ENCODE measurements at places on chromosomes 11 and 22.

DNA sequence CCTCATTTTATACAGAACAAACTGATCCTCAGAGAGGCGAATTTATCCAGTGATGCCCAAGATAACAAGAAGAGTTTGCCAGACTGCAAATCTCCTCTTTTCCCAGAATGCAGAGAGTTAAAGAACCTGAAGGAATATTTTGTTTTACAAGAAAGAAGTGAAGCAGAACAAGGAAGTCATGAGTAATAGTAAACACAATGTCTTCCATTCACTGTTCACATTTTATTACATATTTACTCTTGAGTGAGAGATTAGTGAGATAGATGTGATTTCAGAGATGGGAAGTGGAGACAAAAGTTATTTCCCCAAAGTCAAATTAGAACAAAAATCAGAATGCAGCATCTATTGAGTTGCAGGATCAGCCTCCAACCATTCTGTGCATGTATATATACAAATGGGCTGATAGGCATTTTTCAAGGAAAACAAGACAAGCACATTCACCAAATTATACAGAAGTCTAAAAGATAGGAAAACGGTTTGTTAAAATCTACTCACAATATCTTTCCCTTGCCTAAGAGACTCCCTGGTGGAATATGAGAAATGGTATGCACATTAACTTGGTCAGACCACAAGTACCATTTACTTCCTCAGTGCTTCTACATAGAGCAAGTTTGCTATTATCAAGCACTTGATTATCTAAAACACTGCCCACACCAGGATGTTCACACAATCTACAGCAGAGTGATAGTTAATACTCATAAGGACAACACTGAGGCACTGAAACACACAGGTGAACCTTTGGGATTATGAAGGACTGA, 12.0 kb downstream of the GUCY1A2 start:
- no peak for DNase-seq

DNA sequence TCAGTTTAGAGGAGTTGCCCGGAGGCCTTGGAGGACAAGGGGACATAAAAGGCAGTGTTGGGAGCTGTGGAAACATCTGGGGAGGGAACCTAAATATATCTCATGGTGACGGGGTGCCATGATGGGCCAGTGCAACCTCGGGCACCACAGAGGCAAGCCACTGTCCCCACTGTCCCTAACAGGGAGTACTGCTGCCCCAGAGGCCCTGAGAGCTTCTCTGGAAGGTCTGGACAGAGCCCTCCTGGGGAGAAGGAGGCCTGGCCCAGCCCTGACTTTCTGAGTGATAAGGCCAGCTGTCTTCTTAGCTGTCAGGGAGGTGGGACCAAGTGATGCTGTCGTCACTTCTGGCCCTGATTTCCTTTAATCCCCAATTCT, 5.5 kb upstream of the P2RY6 start:
- no peak for DNase-seq

GRCh38 chr11:114209904-114210303, 86.3 kb upstream of the NNMT start:
- no peak for DNase-seq

GRCh38 chr11:133081020-133081419, 451.3 kb downstream of the OPCML start:
- DNase-seq, result no peak

- no peak for DNase-seq
Measured at GRCh38 chr11:2587132-2587930, 112.5 kb downstream of the KCNQ1OT1 start.

DNA sequence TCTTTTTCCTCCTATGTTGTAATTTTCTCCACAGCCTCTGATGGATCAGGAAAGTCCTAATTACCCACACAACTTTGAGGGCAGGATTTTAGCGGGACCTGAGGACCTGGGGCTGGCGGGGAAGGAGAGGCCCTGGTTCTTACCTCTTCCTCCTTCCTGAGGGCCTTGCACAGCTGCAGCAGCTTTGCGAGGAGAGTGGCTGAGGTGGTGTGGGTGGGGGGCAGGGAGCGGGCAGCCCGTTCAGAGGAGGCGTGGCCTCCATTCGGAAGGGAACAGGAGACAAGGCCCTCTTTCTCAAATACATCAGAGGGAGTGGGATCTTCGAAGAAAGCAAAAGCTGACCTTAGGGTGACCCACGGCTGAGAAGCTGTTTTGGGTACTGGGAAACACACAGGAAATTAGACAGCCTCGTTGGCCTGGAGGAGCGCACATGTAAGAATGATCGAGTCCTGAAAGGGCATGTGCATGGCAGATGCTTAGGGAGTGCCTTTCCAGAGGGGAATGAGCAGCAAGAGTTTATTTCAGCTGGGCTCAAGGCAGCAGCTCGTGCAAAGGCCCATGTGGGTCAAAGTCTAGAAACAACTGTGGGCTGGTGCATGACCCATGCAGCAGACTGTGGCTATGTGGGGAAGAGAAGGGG, 76.6 kb upstream of the NARS2 start:
- DNase-seq, result no peak

DNA sequence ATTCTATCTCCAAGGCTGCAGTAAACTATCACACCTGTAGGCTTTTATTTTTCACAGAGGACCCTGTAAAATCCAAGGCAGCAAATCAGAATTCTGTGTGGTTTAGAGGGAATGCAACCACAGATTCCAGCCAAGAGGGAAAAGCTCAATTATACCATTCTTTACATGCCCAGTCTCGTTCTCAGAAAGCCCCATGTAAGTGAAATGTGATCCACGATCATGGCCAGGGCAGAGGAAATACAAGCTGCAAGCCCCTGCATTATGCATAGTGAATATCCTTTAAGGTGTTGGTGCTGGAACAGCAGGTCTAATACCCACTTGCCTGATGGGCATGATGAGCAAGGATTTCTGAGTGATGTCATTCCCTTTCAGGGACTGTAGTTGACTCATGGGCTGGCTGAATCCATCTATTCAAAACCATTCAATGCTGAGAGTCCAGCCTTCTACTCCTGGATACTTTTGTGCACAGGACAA, 198.7 kb upstream of the MTMR2 start:
- DNase-seq, result peak; percentile 95

GRCh38 chr11:76005756-76006155, 190.7 kb downstream of the UVRAG start:
- no peak for DNase-seq

GRCh38 chr11:36356201-36356600, 60.1 kb downstream of the PRR5L start:
- DNase-seq, result no peak

GRCh38 chr11:132872211-132872610, 660.1 kb downstream of the OPCML start:
- no peak for DNase-seq

DNA sequence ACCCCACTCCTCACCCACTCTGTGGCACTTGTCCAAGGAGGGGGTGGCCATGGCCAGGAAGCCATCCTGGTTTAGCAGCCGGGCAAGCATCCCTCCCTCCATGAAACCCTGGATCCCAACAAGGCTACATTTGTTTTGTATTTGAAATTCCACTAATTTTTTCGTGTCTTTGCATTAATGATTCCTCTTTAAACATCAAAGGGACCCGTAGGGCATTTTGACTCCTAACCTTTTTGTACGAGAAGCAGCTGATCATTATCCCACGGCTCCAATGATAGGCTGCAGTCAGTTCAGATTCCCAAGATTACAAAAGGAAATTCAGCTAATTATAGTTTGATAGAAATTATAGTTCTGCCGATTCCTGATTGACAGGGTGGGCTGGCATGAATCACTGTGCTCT, 10.7 kb downstream of the MYEOV start:
- no peak for DNase-seq

GRCh38 chr11:97883086-97883485, 1137.7 kb upstream of the CNTN5 start:
- no peak for DNase-seq
